LHCN-M2 (cell line): ENCODE measurements at places on chromosomes 13 and 19.

GRCh38 chr19:13764101-13764807 lies at the start of gene MRI1:
Gene MRI1 (plus strand): TSS chr19:13764522. CDS start chr19:13764589, 67 bp downstream.
- DNase-seq, result peak; percentile 69

- DNase-seq, result no peak
Observed at GRCh38 chr19:55266404-55266803, 7.6 kb upstream of the PPP6R1 start.

DNA sequence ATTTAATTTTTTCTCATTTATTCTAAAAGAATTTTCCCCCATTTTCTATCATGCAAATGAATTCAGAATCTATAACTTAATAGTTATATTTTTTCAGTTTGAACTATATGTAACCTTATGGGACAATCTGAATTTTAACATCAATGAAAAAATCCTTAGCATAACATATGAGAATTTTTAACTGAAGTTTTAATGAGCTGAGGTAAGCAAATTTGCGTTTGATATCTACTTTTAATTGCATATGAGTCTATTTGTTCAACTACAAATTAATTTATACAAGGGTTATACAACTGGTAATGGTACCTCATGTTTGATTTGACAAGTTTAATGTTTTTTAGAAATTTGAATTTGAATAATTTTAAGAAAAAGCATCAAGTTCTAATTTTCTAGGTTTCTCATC lies 384.4 kb upstream of the PCDH9 start:
- DNase-seq, result no peak

DNA sequence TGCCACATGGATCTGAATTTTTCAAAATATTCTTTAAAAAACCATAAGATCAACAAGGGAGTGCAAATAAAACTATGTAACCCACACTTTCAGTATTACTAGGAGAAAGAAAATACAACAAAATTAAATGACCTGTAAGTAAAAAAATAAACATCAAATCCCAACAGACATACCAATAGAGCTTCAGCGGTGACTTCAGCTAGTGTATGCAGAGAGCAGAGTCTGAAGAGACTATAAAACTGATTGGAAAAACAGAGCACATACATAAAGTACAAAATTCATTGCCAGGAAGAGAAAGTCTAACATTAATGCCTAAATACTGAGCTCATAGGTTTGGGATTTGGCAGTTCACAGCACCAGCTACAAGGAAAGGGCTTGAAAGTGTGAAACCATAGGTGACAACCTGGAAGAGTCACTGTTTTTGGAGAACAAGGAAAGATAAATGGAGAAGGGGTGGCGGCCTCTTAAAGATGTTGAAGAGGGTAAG lies 291.1 kb downstream of the LMO7 start:
- no peak for DNase-seq

GRCh38 chr13:100209857-100210825 lies 121.2 kb downstream of the PCCA start:
- peak; percentile 79 for DNase-seq

GRCh38 chr19:33373453-33374235 lies at the start of gene CEBPG:
Gene CEBPG (plus strand): TSS chr19:33373709. CDS start chr19:33379240, 5,531 bp downstream.
- peak; percentile 86 for DNase-seq

- no peak for DNase-seq
Observed at GRCh38 chr19:8113017-8113416, 36.4 kb downstream of the FBN3 start.

DNA sequence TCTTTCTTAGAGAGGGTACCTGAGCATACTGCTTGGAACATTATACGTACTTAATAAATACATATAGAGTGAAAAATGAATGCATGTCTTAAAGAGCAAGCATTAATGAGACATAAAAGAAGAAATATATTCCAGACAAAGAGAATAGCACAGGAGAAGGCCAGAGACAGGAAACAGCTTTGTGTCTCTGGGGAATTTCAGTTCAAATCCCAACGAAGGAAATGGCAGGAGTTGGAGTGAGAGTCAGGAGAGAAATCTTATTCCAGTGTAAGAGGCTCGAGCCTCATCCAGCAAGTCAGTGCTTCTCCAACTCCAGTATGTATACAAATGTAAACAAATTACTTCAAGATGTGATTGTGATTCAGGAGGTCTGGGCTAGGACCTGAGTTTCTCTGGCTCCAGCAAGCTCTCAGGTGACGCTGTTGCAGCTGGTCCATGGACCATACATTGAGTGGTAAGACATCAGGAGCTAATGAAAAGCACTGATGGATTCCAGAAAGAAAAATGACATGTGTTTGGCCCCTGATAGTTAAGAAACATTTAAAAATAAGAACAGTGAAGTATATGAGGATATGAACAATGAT lies 108.2 kb downstream of the RAP2A start:
- no peak for DNase-seq

GRCh38 chr13:89514534-89515312 lies 1832.8 kb upstream of the MIR17HG start:
- peak; percentile 77 for DNase-seq

DNA sequence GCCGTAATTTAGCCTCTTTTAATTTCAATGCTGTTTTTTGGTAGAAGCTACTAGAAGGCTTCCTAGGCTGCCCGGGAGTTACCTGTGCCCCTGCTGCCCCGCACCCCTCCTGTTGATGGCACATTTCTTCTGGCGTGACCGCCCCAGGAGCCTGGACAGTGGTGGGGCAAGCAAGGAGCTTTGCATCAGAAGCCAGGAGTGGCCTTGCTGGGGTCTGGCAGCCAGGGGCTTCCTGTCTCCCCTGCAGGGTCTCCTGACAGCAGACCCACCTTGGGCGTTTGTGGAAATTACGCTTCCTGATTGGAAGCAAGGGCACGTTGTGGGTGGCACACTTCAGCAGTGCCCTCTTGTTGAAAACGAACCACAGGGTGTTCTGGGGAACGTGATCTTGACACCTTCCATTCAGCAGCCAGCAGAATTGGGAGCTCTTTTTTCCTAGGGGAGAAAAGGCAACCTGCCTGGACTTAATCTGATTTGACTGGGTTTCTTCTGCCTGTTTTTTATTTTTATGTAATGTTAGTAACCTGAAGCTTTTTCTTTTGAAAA lies 90.0 kb upstream of the TEX29 start:
- no peak for DNase-seq

DNA sequence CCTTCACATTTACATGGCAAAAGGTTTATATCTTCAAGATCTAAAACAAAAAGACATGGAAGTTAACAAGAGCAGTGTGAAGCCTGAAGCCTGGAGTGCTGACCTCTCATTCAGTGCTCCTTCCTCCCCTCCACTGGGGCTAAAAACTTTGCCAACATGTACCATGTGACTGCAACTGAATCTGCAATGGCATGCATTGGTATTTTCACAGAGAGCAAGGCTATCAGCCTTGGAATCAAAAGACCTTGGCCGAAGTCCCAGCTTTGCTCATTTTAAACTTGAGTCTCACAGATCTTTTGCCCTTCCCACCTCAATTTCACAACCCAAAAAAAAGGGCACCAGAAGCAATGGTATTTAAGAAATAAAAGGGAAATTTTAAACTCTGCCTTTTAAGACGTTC lies 325.1 kb downstream of the DCT start:
- peak; percentile 54 for DNase-seq

GRCh38 chr19:49672131-49672919 lies 4.7 kb upstream of the PRMT1 start:
- peak; percentile 55 for DNase-seq

GRCh38 chr13:19822673-19823072 lies 39.9 kb upstream of the PSPC1 start:
- no peak for DNase-seq

DNA sequence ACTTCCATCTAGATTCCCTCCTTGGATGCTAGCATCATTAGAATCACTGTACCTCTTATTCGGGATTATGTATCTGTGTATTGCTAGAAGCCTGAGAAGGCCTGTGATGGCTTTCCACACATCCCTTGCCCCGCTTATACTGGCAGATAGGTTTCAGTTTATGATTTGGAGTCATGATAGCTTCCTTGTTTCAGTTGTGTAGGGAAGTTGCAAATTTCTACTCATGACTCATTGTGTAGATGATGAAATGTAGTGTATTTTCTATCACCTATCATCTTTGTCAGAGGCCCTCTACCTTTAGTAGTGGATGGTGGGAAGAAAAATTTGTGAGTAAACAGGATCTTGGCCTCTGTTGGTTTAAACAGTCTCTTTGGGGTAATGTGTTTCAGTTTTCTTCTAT lies 165.2 kb downstream of the GGACT start:
- DNase-seq, result peak; percentile 13

GRCh38 chr13:24627946-24628345 lies 52.3 kb upstream of the ATP12A start:
- DNase-seq, result peak; percentile 28

- no peak for DNase-seq
Observed at GRCh38 chr13:99433543-99434075, 67.7 kb upstream of the TM9SF2 start.

DNA sequence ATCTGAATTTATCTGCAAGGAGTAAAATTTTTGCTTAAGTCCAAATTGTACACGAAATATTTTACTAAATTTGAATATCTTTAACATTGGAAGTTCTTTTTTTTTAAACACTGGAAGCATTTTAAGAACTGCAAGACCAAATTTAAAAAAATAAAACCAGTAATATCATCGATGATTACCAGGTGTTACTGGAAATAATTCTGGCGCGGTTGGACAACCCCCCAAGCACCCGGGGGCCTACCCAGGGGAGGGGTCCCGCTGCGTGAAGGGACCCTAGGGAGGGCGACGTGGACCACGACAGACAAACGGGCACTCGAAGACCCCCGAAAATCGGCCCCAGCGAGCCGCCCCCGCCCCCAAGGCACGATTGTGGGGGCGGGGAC lies 12.6 kb upstream of the JSRP1 start:
- DNase-seq, result no peak

GRCh38 chr13:70255406-70255991 lies 147.2 kb upstream of the KLHL1 start:
- DNase-seq, result no peak
